ENCODE measurements at places on chromosomes 3 and 15.

GRCh38 chr3:10396083-10396482 is 75.2 kb upstream of the SEC13 start:
- DNase-seq = no peak

GRCh38 chr3:133393204-133393603 is 6.7 kb upstream of the BFSP2 start:
- no peak for DNase-seq

DNA sequence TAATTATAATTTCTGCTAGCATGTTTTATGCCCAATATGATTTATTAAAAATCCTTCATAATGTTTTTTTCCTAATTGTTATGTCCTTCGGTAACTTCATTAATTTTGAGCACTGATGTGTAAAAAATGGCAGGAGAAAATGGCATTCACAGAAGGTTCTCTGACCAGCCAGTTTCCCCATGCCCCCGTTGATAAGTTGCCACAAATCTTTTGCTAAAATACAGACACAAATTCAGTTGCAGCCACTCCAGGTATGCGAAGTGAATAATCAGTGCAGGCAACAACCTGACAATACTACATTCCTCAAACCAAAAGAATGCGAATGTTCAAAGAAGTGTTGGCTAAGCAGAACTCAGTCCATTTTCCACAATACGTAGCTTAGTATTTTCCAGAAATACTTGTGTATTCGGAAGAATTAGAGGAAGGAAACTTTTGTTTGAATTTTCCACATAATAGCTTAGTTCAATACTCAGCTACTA is 32.7 kb downstream of the CHL1 start:
- no peak for DNase-seq

DNA sequence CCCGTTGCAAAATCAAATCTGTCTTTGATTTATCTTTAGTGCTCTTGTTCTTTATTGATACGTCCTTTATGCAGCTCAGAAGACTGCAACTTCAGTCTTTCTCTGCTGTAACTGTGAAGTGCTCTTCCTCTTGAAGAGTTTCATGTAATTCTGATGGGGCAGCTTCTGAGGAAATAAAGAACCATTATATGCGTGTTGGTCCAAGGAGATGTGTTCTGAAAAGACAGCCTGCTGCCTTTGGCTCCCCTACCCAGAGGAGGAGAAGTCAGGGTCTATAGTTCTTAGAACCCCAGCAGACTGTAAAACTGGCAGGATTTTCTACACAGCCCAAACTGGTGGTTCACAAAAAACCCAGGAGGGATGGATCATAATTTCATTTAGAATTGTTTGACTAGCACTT is 22.4 kb upstream of the ABHD10 start:
- no peak for DNase-seq

- no peak for DNase-seq
These were observed 620.3 kb downstream of the ZPLD1 start for GRCh38 chr3:103055021-103055520.

DNA sequence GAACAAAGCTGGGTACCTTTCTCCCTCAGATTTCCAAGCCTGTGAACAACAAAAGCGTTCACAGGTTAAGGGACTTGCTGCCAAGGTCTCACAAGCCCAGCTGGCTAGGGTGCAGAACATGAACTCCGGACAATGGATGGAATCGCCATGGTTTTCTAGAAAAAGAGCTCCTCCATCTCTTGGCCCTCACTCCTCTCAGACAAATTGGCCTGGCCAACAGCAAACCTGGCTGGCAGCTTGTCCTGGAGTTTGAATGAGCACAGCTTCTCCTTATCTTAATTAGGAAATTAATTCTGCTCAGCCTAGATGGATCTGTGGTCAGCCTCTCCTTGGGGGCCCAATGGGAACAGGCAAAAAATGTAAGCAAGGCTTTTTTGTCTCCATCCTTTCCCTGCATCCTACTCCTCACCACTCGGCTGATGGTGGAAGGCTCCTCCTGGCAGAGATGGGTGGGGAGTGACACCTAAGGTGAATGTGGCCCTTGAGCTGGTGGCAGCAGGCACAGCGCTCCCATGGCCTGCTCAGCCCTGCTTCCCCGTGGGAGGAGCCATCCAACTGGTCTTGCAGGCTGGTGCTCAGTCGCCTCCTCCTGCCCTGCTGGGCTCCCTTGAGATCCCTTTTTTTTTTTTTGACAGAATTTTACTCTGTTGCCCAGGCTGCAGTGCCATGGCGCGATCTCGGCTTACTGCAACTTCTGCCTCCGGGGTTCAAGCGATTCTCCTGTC is 5.8 kb downstream of the KLHL25 start:
- no peak for DNase-seq
